ENCODE measurements at places on chromosomes 2 and 18.

DNA sequence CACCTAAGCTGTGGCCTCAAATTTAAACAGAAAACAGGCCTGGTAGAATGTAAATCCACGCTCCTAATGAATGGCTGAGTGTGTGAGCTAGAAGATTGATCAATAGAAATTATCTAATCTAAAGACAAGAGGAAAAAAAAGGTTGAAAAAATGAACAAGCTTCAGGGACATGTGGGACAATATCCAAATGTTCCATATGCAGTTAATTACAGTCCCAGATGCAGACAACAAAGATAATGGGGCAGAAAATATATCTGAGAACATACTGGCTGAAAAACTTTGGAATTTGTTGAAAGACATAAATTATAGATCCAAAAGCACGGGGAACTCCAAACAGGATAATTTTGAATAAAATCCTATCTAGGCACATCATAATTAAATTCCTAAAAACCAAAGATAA, 186.7 kb upstream of the SIX2 start:
- DNase-seq, result no peak

- DNase-seq, result no peak
Measured at GRCh38 chr2:43121580-43122314, 104.7 kb downstream of the ZFP36L2 start.

- DNase-seq, result no peak
Measured at GRCh38 chr2:72619626-72620025, 206.2 kb downstream of the EXOC6B start.

DNA sequence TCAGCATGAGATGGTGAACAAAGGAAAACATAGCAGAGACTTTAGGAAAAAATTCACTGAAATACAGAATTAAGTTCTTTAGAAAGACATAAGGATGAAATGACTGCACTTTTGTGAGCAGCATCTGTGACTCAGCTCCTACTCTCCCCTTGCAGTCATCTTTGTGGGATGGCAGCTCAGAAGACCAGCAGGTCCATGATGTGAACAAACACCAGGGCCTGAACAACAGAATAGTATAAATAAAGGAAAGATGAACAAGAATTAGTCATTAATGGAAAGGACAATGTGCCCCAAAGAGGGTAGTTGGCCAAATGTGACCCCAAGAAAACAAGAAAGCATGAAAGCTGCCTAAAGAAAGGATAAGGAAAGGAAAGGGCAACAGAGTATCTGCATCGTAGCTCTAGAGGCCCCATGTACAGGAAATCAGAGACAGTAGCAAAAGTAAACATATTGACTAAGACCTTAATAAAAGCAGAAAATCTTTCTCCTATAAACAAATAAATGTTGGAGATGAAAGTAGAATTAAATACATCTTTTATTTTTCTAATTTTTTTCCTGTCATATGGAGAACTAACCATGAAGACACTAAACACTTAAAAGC, 318.0 kb downstream of the ZEB2 start:
- no peak for DNase-seq

DNA sequence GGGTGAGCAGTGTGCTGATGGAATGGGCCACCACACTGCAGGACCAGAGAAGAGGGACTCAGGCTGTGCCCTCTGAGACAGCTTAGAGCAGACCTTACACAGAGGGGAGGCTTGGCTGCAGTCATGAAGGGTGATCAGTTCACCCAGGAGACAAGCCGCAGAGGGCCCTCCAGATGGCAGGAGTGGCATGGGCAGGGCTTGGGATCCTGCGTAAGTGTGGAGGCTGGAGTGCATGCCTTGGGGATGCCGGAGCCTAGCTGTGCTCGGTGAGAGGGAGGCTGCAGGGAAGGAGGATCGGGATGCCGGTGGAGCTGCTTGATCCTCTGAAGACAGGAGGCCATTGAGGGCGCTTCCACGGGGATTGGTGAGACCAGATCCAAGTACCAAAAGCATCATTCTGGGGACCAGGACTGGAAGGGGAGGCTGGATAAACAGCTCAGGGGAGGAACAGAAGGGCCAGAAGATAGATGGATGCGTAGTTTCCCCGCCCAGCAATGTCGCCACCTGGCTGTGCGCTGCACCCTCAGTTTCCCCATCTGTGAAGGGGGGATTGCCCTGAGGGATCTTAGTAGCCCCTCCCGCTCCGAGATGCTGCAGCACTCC, 163.4 kb downstream of the INHBB start:
- no peak for DNase-seq

GRCh38 chr2:1634681-1635341, 109.5 kb downstream of the PXDN start:
- DNase-seq, result no peak

DNA sequence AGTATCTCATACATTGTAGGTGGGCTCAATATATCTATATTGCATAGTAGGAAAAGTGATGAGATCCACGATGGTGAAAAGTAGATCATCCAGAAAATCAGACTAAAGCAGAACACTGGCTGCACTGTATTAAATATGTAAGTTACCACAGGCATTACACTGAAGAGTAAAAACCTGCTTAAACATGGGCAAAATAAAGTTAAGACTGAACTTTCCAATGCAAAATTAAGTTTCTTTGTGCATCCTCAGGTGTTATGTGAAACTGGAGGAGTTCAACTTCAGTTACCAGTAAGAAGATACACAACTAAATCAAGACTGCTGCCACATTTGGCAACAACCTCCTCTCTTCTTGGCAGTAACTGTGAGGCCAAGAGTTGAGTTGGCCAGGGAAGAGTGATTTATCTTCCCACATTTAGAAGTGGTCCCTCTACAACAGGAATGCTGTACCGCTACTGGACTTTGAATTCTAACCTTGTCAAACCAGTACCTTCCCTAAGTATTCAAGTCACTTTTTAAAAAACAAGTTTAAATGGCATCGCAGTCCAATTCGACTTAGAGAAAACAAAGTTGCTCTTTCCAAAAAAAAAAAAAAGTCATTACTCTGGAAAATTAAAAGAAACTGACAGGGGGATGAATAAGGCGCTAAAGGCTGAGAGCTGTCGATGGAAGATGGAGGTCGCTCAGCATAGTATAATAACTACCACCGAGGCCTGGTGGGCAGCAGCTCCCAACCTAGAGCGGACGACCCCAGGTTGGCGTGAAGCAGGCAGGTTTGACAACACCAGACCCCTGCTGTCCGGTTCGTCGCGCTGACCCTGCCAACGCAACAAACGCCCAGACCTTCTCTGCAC, 1.1 kb downstream of the MAP4K3 start:
- no peak for DNase-seq

DNA sequence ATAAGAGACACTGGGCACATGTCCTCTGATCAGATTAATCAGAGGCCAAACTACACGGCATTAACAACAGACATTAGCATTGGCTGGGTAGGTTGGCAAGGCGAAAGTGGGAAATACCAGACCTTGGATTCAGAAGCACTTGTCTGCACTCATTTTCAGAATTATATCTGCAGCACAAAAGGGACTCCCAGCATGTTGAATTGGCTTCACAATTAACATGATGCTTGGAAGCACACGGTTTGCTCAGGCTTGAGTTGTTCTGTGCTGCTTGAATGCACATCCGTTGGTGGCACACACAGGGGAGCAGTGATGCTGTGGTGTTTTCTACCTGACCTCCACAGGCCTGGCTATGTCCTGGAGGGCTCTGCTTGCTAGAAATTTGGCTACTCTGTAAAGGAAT, 83.9 kb downstream of the ACTR3 start:
- no peak for DNase-seq

GRCh38 chr18:64806691-64807090, 657.8 kb upstream of the LINC00305 start:
- no peak for DNase-seq

Measured in stimulated activated CD8-positive, alpha-beta memory T cell treated with anti-CD3 and anti-CD28 coated beads, Interleukin-2, amount 100 ng/mL, for 1 hour (primary cell).